Activated CD8-positive, alpha-beta T cell treated with anti-CD3 and anti-CD28 coated beads, Interleukin-2, amount 10 ng/mL, durations not matched to agents 7 days and 5 days (primary cell): ENCODE measurements at places on chromosomes 16 and 17. TPM values are rescaled to one million over a fixed set of nuclear protein-coding genes. Genes with fewer than 3 reads are reported as not detected.

Gene GLP2R
- total RNA-seq = not detected

DNA sequence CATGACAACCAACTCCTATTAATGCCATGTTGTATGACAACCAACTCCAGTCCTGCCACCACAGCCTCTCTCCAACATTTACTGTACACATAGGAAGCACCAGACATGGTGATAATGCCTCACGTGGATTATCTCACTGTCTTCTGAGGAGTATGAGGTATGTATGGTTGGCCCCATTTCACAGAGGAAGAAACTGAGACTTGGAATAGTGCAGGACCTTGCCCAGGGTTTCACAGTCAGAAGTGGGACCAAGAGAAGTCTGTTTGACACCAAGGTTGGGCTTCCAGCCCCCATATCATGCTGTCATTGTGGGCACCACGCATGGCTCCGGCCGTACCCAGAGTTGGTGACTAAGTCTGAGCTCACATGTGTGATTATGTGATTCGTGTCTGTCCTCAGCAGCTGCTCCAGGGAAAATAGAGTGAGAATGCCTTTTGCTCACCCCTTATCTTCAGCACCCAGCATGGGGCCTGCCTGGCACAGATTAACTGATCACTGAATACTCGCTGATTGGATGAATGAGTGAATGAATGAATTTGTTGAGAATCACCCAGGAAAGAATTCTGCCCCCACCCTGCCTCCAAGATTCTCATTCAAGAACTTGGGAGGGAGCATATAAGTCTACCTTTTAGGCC lies 204.1 kb upstream of the NLRP1 start:
- no peaks in the 10 kb centered on the region for H3K4me1 ChIP-seq
- no peak for DNase-seq
- peaks cover 8% of the 10 kb centered on the region for H3K27me3 ChIP-seq
- H3K36me3 ChIP-seq = no peaks in the 10 kb centered on the region
- H3K27ac ChIP-seq = no peak overlapping the region

Gene HAP1
- 0.11 TPM for total RNA-seq

Gene CIITA
- 23.6 TPM for total RNA-seq

Gene HNF1B
- total RNA-seq = not detected

GRCh38 chr16:48197294-48197693 lies 41.5 kb upstream of the ABCC12 start:
- no peaks in the 10 kb centered on the region for H3K4me1 ChIP-seq
- DNase-seq = no peak
- peaks cover 4% of the 10 kb centered on the region for H3K27me3 ChIP-seq
- no peak overlapping the region for H3K4me3 ChIP-seq
- no peaks in the 10 kb centered on the region for H3K36me3 ChIP-seq
- no peak overlapping the region for H3K27ac ChIP-seq

DNA sequence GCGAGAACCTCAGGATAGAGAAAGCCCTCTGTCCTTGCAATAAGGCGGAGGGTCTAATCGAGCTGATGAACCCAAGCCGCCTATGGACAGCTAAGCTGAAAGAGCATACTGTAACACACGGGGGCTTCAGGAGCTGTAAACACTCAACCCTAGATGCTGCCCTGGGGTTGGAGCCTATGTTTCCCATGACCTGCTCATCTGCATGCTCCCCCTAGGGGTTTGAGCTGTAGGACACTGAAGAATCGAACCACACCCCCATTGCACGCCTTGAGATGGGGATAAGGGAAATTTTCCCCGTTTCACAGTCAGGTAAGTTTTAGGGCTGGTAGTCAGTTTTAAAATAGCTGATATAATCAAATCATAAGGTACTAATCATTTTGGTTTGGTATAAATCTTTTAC lies 675.6 kb upstream of the CDH8 start:
- DNase-seq = no peak
- H3K36me3 ChIP-seq = no peaks in the 10 kb centered on the region
- no peak overlapping the region for H3K27ac ChIP-seq
- H3K27me3 ChIP-seq = no peaks in the 10 kb centered on the region
- no peak overlapping the region for H3K4me3 ChIP-seq

DNA sequence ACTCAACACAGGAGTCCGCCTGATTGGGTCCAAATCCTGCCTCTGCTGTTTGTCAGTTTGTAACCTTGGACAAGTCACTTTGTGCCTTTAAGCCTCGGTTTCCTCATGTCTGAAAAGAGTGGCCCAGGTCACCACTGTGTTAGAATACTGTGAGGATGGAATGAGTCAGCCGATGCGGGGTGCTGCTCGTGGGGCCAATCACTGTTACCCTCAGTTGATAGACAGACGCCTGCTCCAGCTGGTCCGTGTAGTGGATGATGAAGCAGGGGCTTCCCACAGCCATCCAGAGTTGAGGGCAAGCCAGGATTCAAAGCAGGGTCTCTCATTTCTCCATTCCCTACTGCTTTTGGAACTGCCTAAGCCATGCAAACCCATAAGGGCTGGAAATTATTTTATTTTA lies 5.8 kb downstream of the FBXL19 start:
- no peak overlapping the region for H3K4me3 ChIP-seq
- H3K36me3 ChIP-seq = peaks cover 11% of the 10 kb centered on the region
- H3K27ac ChIP-seq = no peak overlapping the region
- DNase-seq = no peak

DNA sequence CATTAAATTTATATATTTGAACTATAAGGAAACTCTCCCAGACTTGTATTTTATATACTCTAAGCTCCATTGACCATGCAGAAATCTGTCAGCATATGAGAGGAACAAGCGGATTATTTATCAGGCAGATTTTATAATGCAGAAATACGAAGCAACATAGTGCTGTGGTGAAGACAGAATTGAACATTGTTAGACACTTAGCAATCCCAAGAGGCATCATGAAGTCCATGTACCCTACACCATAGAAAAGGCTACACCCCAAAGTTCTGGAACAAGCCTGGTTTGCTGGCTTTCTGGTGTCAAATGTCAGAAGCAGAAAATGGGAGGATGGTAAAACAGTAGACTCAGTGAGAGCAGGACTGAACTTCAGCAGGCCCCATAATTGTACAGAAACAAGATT lies 241.1 kb downstream of the PRKCA start:
- no peak overlapping the region for H3K27ac ChIP-seq
- no peak for DNase-seq
- H3K4me3 ChIP-seq = no peak overlapping the region

GRCh38 chr17:41367426-41368075 lies 2.1 kb downstream of the KRT33B start:
- H3K27me3 ChIP-seq = peaks cover 2% of the 10 kb centered on the region
- no peak overlapping the region for H3K4me3 ChIP-seq
- DNase-seq = no peak
- no peaks in the 10 kb centered on the region for H3K36me3 ChIP-seq

GRCh38 chr17:4479340-4479981 lies 19.2 kb upstream of the SPNS2 start:
- H3K4me1 ChIP-seq = peaks cover 48% of the 10 kb centered on the region
- H3K36me3 ChIP-seq = peaks cover 9% of the 10 kb centered on the region
- no peak overlapping the region for H3K4me3 ChIP-seq
- H3K27me3 ChIP-seq = no peaks in the 10 kb centered on the region
- DNase-seq = no peak

DNA sequence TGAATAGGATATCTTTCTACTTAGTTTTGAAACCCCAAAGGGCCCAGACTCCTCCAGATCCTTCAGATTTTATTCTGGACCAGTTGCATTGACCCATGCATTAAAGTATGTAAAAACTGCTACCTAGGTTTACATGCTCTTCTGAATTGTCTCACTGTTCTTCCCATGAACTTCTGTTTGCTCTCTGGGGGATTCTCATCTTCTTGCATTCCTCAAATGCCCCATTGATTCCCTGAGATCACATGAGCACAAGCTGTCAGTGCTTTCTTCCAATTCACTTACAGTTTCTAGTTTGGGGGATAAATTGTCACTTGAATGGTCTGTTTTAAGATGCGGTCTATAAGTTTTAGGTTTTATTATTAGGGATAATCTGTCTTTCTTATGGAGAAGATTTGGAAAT lies 188.9 kb upstream of the KIF2B start:
- no peak for DNase-seq
- no peaks in the 10 kb centered on the region for H3K27me3 ChIP-seq
- H3K4me1 ChIP-seq = no peaks in the 10 kb centered on the region
- H3K4me3 ChIP-seq = no peak overlapping the region
- no peaks in the 10 kb centered on the region for H3K36me3 ChIP-seq
- no peak overlapping the region for H3K27ac ChIP-seq
